Activated CD8-positive, alpha-beta memory T cell treated with anti-CD3 and anti-CD28 coated beads for 24 hours (primary cell): ENCODE measurements at places on chromosomes 4 and X.

- DNase-seq, result no peak
Measured at GRCh38 chrX:23612846-23613245, 54.4 kb upstream of the PRDX4 start.

- DNase-seq, result no peak
Measured at GRCh38 chrX:69293776-69294601, 128.7 kb upstream of the PJA1 start.

DNA sequence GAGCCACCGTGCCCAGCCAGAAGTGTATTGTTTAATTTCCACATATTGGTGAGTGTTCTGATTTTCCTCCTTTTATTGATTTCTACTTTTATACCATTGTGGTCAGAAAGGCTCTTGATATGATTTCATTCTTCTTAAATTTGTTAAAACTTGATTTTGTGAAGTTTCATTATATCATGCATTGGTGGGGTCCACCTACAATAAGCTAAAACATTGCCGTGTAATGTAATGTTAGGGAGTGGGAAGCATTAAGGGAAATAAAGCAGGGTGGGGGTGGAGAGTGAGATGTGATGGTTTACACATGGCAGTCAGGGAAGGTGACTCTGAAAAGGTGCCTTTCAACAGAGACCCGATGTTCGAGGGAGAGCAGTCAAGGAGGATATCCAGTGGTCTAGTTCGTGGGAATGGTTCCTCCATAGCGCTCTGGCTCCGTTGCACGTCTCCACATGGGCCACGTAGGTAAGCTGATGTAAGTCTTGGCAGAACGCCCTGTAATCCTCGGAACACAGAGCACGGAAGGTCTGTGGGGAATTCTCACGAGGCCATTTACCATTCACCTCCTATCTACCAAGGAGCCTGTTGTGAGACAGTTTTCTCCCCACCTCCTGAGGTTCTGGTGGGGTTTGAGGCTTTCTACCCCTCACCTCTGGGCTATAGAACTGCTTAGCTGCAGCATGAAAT lies 7.7 kb upstream of the WDR13 start:
- no peak for DNase-seq

GRCh38 chr4:40305328-40306170 lies 29.6 kb upstream of the CHRNA9 start:
- DNase-seq, result peak; percentile 80

DNA sequence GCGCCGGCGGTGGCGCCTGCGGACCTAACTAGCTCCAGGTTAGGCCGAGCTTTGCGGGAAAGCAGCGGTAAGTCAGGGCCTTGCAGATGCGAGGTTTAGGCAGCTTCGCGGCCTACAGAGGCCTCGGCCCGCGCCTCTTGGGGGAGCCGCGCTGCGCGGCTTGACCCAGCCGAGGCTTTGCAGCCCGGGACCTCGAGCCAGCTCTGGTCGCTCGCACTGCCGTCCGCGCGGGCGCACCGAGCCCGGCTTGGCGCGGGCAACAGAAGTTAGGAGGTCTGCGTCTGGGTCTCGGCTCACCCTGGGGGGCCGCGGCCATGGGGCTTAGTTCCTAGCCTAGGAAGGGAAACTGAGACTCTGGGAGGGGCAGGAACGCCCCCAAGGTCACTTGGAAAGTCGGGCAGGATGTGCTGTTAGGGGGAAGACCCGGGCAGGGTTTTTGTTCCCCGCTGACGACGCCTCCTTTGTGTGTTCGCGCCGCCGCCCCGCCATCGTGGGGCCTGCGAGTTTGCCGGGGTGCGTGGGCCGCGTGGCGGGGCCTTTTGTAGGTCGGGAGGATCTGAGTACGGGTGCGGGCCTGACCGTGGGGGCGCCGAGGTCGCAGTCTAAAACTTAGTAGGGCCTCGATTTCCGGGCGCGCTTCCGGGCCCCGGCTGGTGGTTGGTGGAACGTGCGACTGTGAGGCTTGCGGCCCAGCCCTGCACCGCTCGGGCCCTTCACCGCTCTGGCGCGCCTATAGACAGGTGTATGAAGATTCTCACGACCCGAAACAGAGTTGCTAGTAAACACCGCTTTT lies 482 bp downstream of the RNF4 start:
- peak; percentile 88 for DNase-seq

DNA sequence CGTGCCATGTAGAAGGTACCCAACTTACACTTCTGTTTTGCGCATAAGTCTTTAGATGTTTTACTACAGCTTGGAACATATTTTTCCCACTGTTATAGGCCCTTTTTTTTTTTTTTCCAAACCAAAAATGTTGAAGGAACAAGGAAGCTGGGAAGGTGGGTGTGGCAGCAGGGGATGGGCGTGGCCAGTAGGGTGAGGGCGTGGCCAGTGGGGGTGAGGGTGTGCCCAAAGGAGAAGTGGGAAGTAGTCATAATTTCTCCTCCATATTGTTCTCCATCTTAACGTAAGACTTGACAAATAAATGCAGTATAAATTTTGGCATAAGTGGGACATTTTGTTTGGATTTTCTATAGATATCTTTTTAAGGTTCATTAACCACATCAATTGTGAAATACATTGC lies 30.4 kb downstream of the CLDN22 start:
- no peak for DNase-seq

DNA sequence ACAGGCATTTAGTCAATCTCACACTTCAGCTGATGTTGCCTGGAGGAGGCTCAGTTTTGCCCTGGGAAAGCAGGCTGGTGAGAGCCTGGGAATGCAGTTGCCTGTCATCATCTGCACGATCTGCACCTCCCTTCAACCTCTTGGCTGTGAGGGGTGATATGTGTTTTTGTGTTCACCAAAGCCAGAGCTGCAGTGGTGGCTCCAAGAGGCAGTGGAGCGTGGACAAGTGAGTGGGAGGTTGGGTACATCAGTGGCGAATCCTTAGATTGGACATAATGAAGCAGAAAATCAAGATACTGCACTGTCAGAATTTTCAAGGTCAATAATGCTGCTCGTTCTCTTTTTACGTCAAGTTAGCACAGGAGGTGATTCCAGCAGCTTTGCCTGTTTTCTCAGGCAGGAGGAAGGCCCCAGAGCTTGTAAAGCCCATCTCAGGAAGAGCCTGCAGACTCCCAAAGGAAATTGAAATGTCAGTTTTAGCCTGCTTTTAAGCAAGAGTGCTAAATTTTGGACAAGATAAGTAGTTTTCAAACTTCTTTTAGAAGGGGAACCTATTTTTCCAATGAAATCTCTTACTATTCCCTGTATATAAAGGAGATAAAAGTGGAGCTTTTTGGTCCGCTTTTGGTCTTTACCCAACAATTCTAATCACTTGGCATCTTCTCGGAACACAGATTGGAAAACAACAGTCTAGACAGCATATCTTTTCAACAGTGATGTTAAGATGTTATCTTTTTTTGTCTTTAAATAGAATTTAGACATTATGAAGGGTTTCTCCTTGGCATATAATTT lies 92.8 kb downstream of the FRAS1 start:
- DNase-seq, result no peak

GRCh38 chr4:71267244-71267643 lies 71.6 kb upstream of the SLC4A4 start:
- no peak for DNase-seq

- DNase-seq, result no peak
Measured at GRCh38 chr4:86706923-86707597, 112.9 kb downstream of the PTPN13 start.

GRCh38 chr4:41681054-41681453 lies 67.5 kb downstream of the PHOX2B start:
- DNase-seq, result no peak

DNA sequence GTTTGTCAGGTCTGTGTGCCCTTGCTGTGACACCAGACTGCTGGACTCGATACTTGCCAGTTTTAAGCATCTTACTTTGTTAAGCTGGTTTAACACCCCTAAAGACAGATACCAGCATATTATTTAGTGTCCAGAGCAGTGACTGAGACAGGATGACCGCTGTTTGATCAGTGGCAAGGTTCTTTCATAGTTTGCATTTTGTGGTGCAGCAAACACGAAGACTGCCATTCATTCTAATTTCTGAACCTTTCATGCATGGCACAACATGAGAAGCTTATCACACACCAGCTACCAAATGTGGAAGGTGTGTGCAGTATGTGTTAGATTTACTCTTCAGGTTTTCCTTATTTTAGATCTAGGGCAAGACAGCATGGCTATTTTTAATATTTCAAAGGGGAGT lies 28.2 kb downstream of the JADE1 start:
- no peak for DNase-seq

GRCh38 chr4:163595580-163595979 lies 101.1 kb downstream of the TMA16 start:
- DNase-seq, result no peak

DNA sequence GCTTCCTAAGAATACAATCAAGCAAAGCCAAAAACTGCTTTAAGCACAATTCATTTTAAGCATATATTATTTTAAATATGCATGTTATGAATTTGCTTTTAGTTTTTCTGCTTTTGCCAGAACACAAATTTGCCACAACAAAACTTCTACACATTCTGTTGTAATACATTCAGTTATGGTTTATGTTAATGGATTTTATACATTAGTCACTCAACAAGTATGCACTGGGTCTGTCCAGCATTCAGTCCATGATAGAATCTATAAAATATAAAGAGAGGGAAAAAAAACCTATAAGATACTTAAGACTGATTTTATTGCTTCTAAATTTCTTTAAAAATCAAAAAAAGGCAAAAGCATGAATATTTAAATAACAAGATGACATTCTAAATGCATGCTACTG lies 22.2 kb downstream of the IQCM start:
- DNase-seq, result no peak

- no peak for DNase-seq
Measured at GRCh38 chrX:66110112-66110511, 53.9 kb upstream of the HEPH start.

GRCh38 chrX:40018041-40018440 lies 79.7 kb downstream of the BCOR start:
- DNase-seq, result no peak

- DNase-seq, result no peak
Measured at GRCh38 chr4:23884261-23884660, 5.6 kb downstream of the PPARGC1A start.

- DNase-seq, result peak; percentile 64
Measured at GRCh38 chr4:2417226-2417764, 1.1 kb downstream of the ZFYVE28 start.

DNA sequence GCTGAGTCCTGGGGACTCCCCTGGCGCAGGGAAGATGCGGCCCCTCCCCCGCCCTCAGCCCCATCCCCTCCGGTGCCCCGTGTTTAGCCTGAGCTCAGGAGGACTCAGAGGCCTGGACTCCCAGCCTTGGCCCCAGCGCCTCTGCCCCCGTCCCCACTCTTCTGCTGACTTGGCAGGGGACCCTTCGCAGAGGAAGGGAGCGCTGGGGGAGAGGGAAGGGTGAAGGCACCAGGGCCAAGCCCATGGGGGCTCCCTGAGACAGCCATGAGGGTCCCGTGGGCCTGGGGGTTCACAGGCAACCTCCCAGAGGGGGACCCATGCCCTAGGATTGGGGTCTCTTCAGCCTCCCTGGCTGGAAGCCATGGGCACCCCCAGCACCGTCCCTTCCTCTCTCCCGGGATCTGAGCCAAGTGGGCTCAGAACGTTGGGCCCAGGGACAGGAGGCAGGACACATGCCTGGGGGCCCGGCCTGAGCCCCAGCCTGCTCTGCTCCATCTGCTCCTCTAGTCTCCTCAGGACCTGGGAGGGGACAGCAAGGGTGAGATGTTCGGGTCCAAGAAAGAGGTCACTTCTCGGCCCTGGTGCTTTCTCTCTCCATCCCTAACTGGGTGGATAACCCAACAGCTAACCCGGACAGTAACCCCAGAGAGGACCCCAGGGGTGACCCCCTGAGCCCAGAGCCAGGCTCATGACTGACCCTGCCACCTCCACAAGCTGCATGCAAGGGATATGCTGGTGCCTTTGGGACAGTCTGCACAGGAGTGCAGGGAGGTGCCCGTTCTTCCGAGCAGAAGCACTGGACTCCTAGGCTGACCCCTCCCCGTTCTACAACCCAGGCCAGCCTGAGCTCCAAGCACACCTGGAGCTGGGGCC lies 1.5 kb upstream of the CPLX1 start:
- DNase-seq, result no peak

- DNase-seq, result no peak
Measured at GRCh38 chr4:56768763-56769162, 52.7 kb downstream of the SPINK2 start.

GRCh38 chr4:128384091-128384520 lies 96.5 kb upstream of the PGRMC2 start:
- no peak for DNase-seq

DNA sequence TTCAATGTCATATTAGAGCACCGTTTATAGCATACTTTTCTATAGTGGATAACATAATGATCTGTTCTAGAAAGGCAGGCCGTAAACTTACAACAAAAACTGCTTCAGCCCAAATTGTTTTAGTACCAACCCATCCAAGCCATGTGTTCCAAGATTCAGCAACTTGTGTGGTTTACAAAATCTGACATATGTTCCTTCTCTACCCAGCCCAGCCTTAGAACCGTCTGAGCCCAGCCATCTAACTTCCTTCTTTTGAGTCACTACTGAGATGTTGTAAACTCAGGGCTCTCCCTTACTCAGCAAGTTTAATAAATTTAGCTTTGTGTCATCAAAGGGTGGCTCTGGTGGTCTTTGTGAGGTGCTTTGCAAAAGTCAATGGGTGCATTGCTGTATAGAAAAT lies 32.4 kb upstream of the REPS2 start:
- DNase-seq, result no peak

DNA sequence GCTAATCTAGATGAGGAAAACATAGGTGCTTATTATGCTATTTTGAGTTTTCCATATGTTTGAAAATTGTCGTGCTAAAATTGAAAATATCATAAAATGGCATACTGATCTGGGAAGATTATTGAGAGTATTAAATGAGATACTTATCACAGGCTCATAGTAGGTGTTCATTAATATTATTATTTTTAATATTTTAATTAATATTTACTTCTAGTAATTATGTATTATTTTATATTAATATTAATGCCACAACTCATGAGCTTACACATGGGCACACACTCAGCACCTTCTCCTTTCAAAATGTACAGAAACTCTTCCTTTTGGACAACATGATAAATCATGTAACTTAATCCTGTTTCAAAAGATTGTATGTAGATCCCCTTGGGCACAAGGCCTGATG lies 223.6 kb downstream of the RAB28 start:
- no peak for DNase-seq

GRCh38 chr4:2083826-2084160 lies 24.7 kb downstream of the NAT8L start:
- DNase-seq, result peak; percentile 11

- no peak for DNase-seq
Measured at GRCh38 chr4:56127716-56128115, 179.0 kb downstream of the CEP135 start.

- DNase-seq, result no peak
Measured at GRCh38 chrX:46485897-46486296, 59.3 kb downstream of the ZNF674 start.

DNA sequence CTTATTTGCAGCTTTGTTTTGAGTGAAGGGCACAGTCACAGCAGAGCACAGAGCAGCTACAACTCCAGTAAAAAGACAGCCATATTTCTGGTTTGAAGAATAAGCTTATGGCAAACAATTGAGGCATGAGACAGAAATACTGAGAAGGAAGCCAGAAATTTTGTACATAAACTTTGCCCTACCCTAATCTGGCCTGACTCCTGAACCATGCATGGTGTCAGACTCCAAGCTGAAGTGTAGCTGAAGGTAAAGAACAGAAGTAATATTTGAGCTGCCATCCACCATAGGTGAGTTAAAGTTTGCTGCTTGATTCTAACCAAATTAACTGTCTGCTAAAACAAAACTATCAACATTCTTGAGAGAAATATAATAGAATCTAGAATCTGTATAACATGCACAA lies 24.5 kb upstream of the TMEM192 start:
- no peak for DNase-seq
